ENCODE measurements at places on chromosomes 5 and 9.

DNA sequence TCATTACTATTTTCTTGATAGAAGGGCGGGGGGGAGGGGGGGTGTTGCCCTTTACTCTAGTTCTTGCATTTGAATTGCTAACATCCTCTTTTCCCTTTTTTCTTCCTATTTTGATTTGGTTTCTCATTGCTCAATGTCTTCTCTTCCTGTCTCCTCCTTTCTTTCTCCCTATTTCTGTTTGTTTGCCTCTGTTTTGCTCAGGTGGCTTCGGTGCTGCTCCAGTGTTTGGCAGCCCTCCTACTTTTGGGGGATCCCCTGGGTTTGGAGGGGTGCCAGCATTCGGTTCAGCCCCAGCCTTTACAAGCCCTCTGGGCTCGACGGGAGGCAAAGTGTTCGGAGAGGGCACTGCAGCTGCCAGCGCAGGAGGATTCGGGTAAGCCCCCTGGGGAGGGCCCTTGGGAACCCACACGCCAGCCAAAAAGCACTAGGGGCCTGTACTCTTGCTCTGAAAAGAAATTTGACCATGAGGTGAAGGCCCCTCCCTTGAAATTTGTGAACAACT lies 48.3 kb downstream of the FAM78A start:
- DNase-seq, result no peak

DNA sequence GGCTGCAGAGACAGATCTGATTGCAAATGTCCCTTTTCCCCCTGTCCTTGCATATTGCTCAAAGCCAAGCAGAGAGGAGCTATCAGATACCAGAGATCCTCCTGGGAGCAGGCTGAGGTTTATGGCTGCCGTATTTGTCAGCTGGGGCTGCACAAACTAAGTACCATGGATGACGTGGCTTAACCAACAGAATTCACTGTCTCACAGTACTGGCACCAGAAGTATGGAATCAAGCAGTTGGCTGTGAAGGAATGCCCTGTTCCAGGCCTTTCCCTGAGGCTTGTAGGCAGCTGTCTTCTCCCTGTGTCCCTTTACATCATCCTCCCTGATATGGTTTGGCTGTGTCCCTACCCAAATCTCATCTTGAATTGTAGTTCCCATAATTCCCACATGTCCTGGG lies 2.6 kb downstream of the CFAP90 start:
- DNase-seq, result no peak

DNA sequence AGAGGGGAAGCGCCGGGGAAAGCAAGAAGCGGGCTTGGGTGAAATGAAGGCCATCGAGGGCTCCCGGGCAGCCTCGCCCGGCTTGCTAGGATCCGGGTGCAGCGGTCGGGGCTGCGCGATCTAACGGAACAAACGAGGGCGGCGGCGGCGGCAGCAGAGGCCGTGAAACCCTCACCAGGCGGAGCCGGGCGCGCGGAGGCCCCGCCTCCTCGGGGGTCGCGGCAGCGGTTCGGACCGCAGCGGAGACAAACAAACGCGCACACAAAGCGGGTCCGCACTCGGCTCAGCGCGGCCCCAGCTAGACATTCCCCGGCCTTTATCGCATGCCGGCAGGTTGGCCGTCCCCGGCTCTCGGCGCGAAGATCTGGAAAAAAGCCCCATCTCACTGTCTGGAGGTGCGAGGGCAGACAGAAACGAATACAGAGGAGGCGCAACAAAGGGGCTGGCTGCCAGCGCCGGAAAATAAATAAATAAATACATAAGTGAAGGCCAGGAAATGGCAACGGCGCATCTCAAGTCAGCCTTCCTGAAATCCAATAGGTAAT lies 10.5 kb upstream of the TRIM36 start:
- DNase-seq, result peak; percentile 48

DNA sequence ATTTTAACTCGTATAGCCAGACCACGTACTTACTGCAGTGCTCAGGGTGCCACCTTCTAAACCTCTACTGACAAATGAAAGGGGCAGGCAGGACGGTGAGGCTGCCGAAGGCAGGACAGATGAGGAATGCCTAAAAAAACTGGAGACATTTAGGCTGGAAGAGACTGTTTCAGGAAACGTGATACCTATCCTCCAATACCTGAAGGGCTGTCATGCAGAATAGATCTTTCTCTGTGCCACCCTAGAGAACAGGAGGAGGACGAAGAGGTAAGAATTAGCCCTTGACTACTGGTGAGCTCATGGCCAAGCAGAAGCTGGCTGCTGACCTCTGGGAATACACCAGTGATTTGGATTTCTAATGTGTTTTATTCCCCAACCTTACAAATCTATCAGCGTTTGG lies 139.4 kb downstream of the EFNA5 start:
- no peak for DNase-seq

- no peak for DNase-seq
Observed at GRCh38 chr5:67133217-67133616, 63.4 kb downstream of the CD180 start.

DNA sequence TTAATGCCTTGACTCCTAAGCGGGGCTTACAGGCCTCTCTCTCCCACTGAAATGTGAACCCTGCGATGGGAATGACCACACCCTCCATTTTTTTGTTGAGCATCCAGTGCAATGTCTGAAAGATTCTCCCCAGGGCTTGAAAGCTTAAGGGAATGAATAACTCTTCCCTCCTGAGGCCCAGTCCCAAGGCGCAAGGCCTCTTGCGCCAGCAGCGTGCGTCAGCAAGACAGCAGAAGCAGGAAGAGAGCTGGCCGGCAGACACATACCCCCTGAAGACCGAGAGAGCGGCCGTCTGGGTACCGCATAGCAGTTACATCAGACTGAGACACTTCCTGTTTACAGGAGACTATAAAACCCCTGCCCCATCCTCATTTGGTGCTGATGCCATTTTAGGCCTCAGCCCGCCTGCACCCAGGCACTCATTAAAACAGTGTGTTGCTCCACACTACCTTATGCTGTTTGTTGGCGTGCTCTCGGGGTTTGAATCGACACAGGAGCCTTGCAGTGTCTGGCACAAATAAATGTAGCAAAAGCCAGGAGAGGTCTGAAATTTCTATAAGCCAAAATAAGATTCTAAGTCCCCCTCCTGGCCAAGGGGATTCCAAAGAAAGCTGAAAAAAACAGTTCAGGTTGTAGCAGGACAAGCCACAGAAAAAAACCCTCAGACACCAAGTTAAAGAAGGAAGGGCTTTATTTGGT lies 62.3 kb downstream of the GDNF start:
- no peak for DNase-seq

- DNase-seq, result no peak
Observed at GRCh38 chr9:2337131-2337530, 284.5 kb upstream of the VLDLR start.

GRCh38 chr9:111890334-111890733 lies 6.3 kb upstream of the UGCG start:
- DNase-seq, result no peak

GRCh38 chr5:91189480-91190313 lies 193.4 kb downstream of the ARRDC3 start:
- no peak for DNase-seq

DNA sequence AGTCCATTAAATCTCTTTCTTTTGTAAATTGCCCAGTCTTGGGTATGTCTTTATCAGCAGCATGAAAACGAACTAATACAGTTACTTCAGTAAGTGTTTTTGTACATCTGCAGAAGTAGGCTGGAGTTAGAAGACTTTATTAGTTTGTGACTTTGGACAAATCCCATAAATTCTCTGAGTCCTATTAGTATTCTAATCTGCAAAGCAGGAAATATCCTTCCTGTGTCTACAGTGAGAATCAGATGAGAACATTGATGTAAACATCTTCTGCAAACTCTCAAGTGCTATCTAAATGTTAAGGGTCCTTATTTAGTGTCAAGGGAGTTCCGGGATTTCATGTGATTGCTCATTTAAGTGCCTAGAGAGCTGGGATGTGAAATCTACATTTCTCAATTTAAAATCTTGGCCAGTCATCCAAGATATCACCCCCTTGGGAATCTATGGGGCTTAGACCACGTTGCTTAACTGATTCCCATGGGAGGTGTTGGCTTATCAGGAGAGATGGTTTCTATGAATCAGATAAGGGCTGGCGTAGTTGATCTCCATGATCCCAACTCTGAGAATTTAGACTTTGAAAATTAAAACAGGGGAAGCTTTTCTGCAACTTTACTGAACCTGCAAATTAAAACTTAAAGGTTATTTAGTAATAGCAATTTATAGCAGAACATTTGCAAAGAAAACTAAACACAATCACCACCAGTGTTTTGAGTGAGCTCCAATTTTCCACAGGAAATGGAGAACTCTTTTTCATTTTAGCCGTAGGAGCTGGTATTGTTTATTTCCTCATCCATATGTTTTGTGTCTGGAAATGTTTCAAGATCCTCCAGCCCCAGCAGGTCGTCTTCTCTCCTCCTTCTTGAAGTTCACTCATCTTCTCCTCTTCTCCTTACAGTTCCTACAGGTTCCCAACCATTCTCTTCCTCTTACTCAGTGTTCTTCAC lies 241.6 kb upstream of the CD180 start:
- DNase-seq, result no peak

DNA sequence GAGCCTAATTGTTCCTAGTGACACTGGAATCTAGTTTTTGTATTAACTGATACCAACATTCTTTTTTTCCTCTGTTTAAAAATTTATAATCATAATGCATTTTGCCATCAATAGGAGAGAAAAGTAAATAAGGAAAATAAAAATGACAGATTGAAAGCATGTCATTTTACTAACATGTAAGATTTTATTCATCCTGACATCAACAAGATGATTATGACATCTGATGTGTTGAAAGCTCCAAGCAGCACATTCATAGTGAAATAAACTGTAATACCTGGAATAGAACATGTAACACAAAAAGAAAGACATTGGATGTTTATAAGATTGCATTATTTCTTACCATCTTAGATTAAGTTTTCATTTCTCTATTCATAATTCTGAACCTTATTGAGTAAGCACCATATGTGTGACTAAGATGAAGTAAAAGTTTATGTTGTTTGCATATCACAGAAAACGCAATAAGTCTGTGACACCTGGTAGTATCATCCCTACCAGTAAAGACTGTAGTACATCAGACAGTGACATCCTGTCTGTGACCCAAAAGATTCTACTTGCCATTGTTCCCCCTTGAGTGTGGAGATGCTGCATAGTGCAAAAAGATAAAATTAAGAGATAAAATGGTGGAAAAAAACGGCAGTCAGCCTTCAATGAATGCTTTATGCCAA lies 225.6 kb downstream of the PCSK5 start:
- no peak for DNase-seq

- DNase-seq, result no peak
Observed at GRCh38 chr5:124154714-124155113, 591.7 kb downstream of the ZNF608 start.

- DNase-seq, result peak; percentile 30
Observed at GRCh38 chr5:30343707-30344106, 849.8 kb upstream of the CDH6 start.

DNA sequence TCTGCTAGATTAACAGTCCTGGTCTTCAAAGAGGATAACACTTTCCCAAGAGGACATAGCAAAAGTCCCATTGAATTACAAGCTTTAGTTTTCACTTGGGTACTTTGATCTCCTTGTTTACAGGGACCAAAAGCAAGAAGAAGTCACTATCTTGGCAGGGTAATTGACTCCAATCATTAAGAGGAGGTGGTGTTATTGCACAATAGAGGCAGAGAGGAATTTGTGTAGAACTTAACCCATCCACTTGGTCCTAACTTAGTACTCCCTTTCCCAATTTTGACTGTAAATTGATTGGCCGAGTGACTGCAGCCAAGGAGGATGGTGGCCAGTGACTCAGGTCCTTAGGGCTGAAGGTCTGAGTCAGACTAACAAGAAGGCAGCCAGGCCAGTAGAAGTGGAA lies 9.3 kb upstream of the TRPC7 start:
- DNase-seq, result no peak

DNA sequence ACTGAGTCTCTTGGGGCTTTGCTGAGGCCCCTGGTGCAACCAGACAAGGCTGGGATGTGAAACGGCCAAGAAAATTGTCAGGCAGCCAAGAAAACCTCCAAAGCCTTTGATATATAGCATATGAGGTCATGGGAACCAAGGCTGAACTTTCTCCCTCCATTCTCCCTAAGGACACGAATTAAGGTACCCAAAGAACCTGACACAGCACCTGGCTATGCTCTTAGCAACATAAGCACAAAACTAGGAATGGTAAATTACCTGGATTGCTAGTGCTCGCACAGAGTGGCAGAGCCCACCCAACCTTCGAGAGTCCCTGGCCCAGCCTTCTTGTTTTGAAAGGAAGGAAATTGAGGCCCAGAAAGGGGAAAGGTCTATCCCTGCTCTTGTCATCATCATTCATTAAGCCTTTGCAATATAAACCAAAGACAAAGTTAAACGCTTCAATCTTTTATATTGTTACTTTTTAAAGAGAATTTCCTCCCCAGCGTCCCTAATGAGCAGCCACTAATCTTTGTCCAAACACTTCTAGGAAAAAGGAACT lies 220.0 kb upstream of the NR4A3 start:
- DNase-seq, result no peak

DNA sequence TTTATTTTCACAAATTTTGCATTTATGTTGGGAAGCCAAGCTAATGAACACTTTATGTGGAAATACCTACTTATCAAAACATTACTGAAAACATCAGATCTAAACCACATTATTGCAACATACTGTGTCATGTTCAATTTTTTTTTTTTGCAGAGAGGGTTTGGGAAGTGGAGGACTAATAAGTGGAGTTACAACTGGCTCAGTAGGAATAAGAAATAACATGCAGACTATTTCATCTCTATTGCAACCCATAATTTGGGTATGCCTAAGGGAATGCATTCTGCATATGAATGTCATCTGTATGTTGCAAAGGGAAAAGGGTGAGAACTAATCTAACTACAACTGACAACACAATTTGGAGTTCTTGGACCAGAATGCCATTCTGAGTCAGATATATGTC lies 41.8 kb downstream of the APC start:
- DNase-seq, result no peak

- DNase-seq, result no peak
Observed at GRCh38 chr5:83388608-83389007, 82.9 kb upstream of the VCAN start.

DNA sequence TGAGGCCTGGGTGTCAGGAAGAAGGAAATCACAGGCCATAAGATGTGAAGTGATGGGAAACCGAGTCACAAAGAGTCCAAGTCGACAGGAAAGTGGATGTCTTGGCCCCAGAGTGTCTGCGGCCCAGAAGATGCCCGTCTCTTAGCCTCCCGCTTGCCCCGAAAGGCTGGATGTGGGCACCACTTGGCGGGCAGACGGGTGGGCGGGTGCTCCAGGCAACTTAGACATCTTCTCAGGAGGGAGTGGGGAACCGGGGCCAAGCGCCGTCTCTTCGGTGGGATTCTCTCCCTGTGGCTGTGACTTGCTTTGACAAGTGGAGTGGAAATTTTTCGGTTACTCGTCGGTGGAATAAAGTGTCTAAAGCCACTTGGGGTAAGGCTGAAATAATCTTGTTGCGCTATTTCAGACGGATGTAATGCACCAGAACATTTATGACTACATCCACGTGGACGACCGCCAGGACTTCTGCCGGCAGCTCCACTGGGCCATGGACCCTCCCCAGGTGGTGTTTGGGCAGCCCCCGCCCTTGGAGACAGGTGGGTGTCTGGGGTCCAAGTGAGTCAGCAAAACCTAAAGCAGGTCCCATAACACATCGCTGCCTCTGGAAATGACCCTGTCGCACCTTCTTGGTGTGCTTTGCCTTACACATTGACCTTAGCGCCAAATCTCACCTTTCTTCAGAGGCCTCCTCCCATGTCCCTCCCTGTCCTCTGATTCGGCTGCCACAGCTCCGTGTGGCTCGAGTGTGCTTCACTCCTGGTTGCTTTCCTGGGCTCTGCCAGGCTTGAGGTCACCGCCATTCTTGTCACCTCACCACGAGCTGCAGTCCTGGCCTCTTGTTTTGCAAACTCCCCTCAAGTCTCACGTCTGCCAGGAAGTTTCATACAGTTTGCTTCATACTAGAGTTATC lies 20.4 kb upstream of the EXOC3 start:
- DNase-seq, result no peak

- no peak for DNase-seq
Observed at GRCh38 chr5:64685866-64686265, 4.4 kb upstream of the SHISAL2B start.

Data from NCI-H2029 (cell line).